GM19239 (cell line): ENCODE measurements at places on chromosomes 7 and 10.

- DNase-seq, result no peak
Observed at GRCh38 chr7:1696671-1697498, 26.8 kb downstream of the ELFN1 start.

- DNase-seq, result no peak
Observed at GRCh38 chr10:49356944-49357343, 38.9 kb downstream of the DRGX start.

GRCh38 chr10:68301790-68302502, 29.9 kb upstream of the HNRNPH3 start:
- DNase-seq, result no peak

- DNase-seq, result no peak
Observed at GRCh38 chr7:2066251-2066919, 166.4 kb downstream of the MAD1L1 start.

- no peak for DNase-seq
Observed at GRCh38 chr10:114773197-114773532, 48.4 kb upstream of the FHIP2A start.

DNA sequence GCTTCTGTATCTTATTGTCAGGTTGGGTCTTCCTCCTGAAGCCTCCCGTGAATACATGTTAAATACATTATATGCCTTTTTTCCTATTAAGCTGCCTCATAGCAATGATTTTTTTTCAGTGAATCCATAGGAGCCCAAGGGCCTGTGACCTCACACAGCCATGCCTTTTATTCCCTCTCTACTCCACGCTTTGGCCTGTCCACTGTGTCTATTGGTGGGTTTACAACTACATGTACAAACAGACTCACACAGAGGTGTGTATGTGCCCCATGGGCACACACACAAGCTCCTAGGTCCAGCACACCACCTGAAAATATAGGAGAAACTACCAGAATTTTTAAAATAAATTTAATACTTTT, 560.4 kb downstream of the IPMK start:
- DNase-seq, result no peak

GRCh38 chr10:107692072-107692471, 527.6 kb upstream of the SORCS1 start:
- DNase-seq, result no peak

GRCh38 chr10:110834629-110835301, 37.0 kb upstream of the PDCD4 start:
- DNase-seq, result no peak

DNA sequence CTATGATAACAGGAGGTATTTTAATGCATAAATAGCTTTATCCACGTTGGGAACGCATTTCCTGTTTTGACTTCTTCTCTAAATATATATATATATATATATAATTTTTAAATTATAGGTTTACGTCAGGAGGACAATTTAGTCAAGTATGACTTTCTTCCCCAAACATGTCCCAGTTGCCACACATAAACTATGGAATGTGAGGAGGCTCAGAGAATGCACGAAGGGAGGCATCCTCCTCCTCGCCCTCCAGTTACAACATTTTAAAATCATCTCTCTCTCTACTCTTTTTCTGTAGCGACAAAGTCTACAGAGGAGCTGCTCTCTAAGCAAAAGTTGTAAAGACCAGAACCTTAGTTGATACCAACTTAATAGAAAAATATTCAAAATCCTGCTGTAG, 106.9 kb upstream of the LYZL1 start:
- no peak for DNase-seq

DNA sequence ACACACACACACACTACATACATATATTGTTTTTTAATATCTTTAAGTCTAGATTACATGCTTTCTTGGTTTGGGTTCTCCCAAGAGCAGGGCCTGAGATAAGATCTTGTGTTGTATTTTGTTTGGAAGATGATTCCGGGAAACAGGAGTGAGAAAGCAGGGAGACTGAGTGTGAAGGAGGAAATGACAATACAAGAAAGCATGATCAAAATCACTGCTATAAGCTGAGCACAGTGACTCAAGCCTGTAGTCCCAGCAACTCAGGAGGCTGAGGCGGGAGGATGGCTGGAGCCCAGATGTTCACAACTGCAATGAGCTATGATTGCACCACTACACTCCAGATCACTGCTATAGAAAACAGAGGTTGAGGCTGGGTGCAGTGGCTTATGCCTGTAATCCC, 267.6 kb downstream of the SKIDA1 start:
- no peak for DNase-seq

- DNase-seq, result no peak
Observed at GRCh38 chr10:31678575-31679516, 249.8 kb downstream of the ARHGAP12 start.

DNA sequence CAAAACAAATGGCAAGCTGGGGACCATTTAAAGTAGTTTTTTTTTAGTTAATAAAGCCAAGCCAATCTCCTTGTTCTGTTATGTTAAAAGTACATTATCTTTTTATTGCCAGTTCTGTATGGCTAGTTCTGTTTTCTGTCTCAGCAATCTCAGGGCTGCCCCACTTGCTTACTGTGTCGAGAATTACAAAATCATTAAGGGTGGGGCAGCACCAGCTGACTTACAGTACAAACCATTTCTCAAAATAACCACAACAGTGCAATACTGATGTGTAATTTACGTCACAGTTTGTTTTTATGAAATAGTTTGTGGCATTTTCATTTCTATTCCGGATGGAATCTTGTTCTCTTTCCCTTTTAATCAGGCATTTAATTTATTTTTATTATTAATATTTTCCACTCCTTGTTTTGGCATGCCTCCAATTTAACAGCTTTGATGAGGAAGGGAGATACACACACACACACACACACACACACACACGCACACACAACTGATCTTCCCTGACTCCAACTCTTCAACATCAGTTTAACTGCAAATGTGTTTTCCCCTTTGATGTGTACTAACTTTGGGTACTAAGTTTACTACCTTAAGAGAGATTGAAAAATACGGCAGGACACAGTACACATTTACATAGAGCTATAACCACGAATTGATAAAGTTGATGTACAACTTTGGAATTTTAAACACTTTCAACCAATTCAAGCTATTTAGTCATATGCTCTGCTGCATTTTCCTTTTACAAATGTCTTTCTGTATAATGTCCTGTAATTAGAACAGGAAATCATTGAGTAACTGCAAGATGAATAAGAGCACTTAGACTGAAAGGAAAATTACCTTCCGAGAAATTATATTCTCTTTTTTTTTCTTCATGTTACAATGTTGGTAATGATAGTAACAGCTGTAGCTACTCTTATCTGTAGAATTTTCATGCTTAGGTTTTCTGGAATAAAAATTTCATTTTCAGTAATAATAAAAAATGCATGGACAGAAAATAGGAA, 91.5 kb downstream of the ARID5B start:
- DNase-seq, result no peak

GRCh38 chr10:74167443-74167842, 16.4 kb downstream of the ADK start:
- DNase-seq, result no peak

DNA sequence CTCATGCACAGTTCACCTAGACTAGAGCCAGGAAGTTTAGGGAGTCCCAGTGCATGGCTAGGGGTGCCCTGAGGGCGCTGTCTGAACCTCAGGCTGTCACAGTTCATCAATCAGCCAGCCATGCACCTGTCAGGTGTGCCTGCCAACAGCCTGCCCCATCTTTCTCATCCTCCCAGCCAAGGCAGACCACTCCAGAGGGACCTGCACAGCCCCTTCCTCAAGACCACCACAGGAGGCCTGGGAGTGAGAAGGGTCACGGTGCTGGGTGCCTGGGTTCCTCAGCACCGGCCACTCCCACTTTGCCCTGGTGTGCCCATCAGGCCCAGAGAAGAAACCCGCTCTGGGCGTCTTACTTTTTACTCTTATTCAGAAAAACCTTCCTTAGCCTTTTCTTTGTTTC, 8.4 kb downstream of the ATP6V1F start:
- DNase-seq, result no peak

DNA sequence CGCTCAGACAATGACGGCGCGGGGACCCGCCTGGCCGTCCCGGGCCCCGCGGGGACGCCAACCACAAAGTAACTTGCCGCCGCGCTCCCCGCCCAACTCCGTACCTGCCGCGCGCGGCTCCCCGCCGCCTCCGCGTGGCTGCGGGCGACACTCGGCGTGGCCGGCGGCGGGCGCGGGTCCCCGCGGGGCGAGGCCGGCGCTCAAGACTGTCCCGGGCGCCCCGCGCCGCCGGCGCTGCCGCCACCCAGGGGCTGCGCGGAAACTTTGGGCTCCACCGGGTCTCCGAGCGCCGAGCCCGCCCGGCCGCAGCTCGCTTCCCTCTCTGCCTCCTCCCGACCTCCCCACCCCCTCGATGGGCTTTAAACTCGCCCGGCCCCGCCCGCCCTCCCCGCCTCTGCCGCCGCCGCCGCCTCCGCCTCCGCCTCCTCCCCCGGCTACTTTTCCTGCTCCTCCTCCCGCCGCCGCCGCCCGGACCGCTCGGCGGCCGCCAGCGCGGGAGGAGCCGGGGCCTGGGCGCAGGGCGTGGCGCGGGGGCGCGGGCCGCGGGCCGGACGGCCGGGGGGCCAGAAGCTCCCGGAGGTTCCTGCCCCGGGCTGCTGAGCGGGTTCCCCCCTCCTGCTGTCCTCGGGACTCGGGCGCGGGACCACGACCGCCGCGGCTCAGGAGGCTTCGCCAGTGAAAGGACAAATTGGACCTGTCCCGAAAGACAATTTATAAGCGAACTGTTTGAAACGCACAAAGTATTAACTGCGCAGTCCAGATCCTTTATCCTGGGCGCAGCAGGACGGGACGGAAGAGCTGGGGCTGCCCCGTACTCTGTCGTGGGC, 10.6 kb upstream of the GRB10 start:
- no peak for DNase-seq

DNA sequence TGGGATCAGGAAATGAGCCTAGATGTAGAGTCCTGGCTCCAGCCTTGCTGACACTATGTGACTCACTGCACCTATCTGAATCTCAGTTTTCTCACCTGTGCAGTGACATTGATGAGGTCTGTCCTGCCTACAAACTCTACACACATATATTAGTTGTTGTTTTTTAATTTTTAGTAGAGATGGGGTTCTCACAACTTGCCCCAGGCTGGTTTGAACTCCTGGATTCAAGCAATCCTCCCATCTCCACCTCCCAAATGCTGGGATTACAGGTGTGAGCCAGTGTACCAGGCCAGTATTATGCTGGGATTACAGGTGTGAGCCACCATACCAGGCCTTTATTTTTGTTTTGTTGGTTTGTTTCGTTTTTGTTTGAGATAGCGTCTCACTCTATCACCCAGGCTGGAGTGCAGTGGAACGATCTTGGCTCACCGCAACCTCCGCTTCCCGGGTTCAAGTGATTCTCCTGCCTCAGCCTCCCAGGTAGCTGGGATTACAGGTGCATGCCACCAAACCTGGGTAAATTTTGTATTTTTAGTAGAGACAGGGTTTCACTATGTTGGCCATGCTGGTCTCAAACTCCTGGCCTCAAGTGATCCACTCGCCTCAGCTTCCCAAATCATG, 11.8 kb upstream of the DDIT4 start:
- no peak for DNase-seq

GRCh38 chr10:31617757-31618156, 298.7 kb downstream of the ZEB1 start:
- DNase-seq, result no peak

DNA sequence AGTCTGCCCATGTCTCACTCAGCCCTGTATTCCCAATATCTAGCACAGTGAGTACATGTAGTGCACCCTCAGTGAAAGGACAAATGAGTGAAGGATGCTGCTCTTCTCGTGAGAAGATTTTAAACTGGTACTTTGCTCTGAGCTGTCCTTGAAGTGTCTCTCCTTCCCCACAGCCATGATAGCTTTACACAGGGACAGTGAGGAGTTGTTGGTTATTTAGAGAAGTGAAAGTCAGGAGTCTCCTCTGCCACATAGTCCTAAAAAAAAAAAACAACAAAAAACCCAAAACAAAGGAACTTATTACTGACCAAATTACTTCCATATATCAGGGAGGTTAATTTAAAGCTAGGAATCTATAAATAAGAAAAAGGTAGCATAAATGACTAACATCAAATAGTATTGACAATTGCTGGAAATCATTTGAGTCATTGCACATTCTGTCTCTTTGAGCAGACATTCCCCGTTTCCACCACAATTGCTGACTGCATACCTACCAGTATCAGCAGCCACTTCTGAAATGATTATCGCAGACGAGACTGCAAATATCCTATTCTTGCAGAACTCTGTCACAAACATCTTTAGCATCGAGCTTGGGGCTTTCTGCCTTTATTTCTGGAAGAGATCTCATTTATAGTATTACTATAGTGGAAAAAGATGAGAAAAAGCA, 202.1 kb downstream of the PTEN start:
- DNase-seq, result no peak

DNA sequence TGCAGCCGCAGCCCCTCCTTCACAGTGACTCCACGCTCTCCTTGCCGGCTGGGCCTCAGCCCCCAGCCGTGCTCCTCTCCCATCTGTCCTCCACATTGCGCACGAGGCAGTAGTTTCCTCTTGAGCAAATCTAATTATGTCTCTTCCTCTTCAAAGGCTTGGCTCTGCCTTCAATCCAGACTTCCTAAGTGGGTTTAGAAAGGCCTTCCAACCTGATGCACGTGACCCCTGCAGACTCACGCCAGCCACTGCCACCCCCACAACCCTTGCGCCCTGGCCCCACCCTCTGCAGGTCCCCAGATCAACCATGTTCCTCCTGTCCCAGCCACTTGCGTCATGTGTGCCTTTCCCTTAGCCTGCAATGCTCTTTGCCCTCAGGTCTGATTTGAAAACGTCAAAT, 75.0 kb upstream of the ADAM12 start:
- no peak for DNase-seq

GRCh38 chr7:51025668-51026067, 243.0 kb upstream of the GRB10 start:
- DNase-seq, result no peak

DNA sequence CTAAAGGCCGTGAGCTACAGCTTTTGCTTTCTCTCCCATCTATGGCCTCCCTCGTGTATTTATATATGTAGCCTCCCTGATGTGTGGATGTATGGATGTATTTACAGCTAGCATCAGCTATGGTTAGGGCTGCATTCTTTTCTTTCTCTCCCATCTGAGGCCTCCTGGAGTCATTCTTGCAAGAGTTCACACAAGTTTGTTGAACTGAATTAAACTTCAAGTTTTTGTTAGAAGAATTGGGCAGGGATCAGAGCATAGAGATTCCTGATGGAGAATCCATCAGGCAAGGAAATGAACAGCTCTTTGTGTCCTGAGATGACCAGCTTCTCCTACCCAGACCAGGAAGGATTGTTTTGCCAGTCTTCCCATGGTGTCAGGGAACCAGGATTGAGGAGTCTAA, 60.3 kb downstream of the AHCYL2 start:
- no peak for DNase-seq

DNA sequence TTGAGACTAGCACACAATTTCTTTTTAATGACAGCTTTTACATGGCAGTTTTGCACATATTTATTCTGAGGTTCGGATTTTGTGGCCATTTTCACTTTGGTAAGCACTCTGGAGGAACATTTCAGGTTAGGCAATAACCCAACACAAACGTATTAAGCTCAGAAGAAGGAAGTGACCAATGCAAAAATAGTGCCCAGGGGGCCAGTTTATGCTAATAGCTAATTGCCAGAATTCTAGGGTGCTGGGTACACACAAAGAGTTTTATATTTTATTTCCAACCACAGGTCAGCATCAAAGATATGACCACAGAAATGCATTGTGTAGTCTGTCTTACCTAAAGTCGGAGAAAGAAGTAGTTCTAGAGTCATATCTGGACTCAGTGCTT, 8.4 kb upstream of the AGR2 start:
- DNase-seq, result no peak

GRCh38 chr10:47123716-47124288, 176.2 kb upstream of the GDF10 start:
- DNase-seq, result no peak
